ENCODE measurements at places on chromosomes 3 and 15. TPM values are rescaled to one million over a fixed set of nuclear protein-coding genes. Genes with fewer than 3 reads are reported as not detected.

The DNAJC19 gene
- 51.7 TPM for total RNA-seq

The RAD51 gene
- 52.4 TPM for total RNA-seq

The LTK gene
- 1.9 TPM for total RNA-seq

The HACD3 gene
- 34.5 TPM for total RNA-seq

The RETNLB gene
- total RNA-seq, result not detected

Measured in activated naive CD8-positive, alpha-beta T cell treated with anti-CD3 and anti-CD28 coated beads, Interleukin-2, amount 10 ng/mL, durations not matched to agents 7 days and 5 days (primary cell).